Activated naive CD4-positive, alpha-beta T cell treated with anti-CD3 and anti-CD28 coated beads, Interleukin-2, amount 50 U/mL, for 72 hours (primary cell): ENCODE measurements at places on chromosomes 5 and 9.

GRCh38 chr9:113564498-113565237 lies 101.1 kb downstream of the RGS3 start:
- DNase-seq, result no peak

DNA sequence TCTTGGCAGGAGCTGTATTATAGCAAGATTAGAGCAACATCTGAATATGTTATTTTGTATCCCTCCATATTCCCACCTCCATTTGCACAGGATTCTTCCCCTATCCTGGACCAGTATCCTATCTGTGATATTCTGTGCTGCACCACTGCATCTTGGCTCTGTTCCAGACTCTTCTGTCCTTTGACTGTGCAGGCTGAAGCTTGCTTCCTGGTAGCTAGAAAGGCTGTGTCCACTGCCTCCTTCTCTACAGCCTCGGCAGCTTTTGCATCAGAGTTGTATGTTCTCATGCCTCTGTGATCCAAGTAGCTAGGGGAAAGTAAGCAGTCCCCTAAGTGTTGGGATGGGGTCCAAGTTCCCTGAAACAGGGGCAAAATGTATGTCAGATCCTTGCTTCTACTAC lies 104.1 kb downstream of the GAS1 start:
- DNase-seq, result no peak

GRCh38 chr5:98573834-98574320 lies 199.6 kb upstream of the RGMB start:
- DNase-seq, result no peak

DNA sequence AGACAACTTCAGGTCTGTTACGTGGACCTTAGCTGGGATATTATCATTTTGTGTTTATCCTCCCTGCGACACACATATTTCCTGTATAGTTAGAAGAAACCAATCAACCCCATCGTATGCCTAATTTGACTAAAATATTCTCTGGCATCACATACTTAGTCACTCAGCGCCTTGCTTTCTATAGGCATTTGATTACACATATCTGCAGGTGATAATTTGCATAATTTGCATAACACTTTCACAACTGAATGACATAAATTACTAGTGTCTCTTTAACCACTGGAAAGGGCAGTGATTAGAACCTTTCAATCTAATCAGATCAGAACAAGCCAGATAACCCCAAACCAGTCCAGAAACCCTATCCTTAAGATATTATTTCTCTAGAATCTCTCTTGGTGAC lies 390.2 kb downstream of the TLR4 start:
- DNase-seq, result no peak

DNA sequence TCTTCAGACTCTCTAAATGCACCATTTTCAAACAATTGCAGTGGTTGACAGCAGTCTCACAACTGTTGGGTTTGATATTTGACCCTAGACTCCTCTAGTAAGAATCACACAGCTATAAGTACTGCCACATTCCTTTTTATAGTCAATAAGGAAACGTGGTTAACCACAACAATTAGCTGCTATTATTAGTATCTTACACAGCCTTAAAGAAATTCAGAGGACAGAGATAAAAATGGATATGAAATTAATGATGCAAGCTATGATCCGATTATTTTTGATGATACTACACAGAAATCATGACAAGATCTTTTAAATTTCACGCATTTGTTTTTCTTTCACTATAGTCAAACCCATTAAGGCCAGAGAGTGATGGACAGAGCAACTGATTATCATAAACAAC lies 288.6 kb upstream of the C9orf72 start:
- DNase-seq, result no peak

GRCh38 chr5:38585816-38586215 lies 29.4 kb upstream of the LIFR start:
- DNase-seq, result no peak

- peak; percentile 21 for DNase-seq
Observed at GRCh38 chr9:385818-386398, 171.2 kb downstream of the DOCK8 start.

- no peak for DNase-seq
Observed at GRCh38 chr9:108017671-108018070, 528.1 kb upstream of the KLF4 start.

DNA sequence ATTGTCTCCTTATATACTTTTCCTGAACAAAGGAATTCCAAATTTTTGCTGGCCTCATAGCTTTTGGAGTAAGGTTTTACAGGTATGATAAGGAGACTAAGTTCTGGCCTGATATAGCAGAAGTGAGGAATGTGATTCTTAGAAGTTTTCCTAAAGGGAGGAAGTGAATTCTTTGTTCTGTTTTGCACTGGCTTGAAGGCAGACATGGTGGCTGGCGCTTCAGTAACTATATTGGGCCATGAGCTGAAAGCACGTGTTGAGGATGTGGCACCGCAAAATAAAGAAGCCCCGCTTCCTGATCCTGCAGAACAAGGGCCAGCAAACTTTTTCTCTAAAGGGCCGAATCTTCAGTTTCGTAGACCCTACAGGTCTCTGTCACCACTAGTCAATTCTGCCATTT lies 224.2 kb downstream of the SNX18 start:
- no peak for DNase-seq

GRCh38 chr5:133896873-133897272 lies 71.6 kb downstream of the C5orf15 start:
- DNase-seq, result no peak

GRCh38 chr9:101620452-101620851 lies 25.7 kb upstream of the PPP3R2 start:
- no peak for DNase-seq

GRCh38 chr5:135053278-135053677 lies 19.2 kb upstream of the PITX1 start:
- no peak for DNase-seq

DNA sequence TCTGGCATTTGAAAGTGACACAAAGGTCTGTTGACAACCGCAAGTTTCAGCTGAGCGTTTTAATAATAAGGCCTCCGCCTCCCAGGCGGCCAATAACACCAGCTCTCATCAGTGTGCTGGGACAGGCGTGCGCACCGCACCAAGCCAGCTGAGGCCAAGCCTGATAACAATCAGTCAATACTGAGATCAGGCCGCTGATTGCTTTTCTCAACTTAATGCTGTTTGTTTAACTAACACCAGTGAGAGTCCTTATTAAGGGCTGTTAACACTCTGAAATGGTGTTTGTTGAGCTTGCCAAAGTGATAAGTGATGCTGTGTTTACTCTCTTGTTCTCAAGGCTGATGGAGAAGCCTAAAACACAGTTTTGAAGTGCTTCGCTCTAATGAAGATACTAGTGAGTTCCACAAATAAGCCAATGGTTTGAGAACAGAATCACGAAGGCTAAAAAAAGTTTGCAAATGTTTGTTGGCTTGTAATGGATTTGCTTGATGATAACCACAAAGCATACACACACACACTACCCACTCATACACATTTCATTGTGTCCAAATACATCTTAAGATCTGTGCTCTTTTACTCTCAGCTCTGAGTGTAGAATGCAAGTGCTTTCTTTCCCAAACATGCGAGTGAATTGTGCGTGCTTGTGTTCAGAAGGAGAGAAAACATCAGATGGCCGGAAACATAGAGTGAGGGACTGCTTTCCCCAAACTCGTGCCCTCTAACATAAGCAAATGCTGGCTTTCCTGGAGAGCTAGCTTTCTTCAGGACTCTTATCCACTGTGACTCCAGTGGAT lies 330.4 kb upstream of the KLF4 start:
- DNase-seq, result no peak

- DNase-seq, result no peak
Observed at GRCh38 chr5:129698661-129699060, 49.2 kb upstream of the MINAR2 start.

GRCh38 chr9:29830821-29831220 lies 2257.5 kb upstream of the C9orf72 start:
- no peak for DNase-seq

DNA sequence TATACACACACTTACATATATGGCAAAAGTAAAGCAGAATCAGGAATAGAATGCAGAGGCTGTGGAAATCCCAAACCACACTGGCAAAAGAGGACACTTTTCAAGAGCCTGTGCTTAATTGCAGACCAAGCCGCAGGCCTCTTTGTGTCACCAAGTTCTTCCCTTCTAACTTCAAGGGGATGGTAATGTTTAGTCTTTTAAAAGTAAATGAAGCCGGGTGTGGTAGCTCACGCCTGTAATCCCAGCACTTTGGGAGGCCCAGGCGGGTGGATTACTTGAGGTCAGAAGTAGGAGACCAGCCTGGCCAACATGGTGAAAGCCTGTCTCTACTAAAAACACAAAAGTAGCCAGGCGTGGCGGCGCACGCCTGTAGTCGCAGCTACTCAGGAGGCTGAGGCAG lies 28.7 kb downstream of the ROR2 start:
- DNase-seq, result no peak

DNA sequence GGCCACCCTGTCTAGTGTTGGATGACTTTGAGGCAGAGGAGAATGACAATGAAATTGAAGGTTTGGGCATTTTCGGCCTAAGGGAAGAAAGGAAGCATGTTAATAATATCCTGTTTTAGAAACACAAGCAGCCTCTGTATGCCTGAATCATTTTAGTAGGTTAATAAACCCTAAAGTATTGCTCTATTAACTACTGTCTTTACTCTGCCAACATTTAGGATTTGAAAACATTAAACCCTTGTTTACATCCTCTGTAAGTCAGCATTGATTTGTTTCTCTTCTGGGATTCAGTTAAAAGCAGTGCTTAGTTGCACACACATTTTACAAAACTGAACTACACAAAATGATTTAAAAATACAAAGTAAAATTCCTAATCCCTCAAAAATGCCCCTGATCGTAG lies 358.9 kb downstream of the ARRDC3 start:
- DNase-seq, result no peak

- DNase-seq, result no peak
Observed at GRCh38 chr9:37025071-37025822, 8.8 kb downstream of the PAX5 start.

DNA sequence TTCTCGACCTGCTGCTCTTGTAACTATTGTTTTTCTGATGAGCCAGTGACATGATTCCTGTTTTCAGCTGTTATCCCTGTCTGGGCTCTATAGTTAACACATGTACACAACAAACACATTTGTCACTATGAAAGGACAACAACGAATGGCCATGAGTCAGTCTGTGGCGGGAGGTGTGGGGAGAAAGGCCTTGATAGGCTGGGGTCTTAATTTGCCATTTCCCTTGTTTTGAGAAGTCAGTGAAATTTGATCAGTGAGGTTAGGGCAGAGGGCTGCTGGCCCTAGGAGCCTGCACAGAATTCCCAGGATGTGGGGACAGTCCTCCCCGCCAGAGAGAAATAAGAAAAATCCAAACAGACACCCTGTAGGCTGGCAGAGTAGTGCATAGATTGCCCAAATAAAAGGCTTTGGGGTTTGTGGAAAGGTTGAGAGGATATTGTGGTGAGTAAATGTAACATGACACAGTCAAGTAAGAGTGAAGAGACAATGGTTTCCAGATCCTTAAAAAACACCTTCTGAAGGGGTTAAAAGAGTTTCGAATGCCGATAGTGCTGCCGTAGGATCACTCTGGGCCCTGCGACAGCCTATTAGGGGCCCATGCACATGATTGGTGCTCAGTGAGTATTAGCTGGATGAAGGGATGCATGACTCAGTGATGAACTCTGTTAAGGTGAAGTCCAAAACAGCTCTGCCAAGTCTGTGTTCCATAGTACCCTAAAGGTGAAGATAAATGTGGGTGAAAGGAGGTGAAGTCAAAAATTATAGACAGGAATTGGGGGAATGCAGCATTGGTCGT lies 110.9 kb upstream of the PRRC1 start:
- no peak for DNase-seq

- DNase-seq, result no peak
Observed at GRCh38 chr9:95224376-95225019, 93.0 kb downstream of the FANCC start.

DNA sequence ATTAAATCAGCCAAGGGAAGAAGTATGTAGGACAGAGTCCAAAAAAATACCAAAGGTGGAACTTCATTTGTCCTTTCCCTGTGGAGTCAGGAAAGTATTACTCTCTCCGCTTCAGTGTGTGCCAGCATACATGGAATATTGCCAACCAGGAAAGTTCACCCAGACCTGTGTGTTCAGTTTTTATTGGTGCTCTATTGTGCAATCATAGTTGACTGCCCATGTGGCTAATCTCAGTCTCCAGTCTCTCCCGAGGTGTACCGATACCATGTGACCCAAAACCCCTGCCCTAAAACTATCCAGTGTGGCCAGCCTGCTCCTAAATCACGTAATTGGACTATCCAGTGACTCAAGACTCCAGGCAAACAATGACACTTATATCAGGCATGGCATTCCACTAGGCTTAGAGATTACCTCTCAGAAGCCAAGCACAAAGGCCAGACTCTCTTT lies 38.8 kb downstream of the NFX1 start:
- no peak for DNase-seq

GRCh38 chr5:1507014-1507375 lies 16.8 kb downstream of the LPCAT1 start:
- DNase-seq, result no peak

DNA sequence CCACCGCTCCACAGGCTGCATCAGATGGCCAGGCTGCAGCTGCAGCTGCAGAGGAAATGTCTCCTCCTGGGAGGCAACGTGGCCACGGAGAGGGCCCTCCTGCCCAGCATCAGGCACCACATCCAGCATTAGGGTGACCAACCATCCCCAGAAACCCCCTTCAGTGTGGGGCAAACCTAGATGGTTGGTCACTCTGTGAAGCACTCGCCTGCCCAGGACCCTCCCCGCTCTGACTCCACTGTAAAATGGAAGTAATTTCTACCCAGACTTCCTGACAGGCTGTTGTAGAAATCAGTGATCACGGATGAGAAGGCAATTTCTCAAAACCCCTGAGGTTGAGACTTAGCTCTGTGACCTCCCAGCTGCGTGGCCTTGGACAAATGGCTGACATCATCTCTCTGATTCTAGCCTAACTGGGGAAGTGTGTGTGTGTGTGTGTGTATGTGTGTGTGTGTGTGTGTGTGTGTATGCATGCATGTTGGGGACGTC lies 31.6 kb downstream of the B4GALT1 start:
- DNase-seq, result no peak

DNA sequence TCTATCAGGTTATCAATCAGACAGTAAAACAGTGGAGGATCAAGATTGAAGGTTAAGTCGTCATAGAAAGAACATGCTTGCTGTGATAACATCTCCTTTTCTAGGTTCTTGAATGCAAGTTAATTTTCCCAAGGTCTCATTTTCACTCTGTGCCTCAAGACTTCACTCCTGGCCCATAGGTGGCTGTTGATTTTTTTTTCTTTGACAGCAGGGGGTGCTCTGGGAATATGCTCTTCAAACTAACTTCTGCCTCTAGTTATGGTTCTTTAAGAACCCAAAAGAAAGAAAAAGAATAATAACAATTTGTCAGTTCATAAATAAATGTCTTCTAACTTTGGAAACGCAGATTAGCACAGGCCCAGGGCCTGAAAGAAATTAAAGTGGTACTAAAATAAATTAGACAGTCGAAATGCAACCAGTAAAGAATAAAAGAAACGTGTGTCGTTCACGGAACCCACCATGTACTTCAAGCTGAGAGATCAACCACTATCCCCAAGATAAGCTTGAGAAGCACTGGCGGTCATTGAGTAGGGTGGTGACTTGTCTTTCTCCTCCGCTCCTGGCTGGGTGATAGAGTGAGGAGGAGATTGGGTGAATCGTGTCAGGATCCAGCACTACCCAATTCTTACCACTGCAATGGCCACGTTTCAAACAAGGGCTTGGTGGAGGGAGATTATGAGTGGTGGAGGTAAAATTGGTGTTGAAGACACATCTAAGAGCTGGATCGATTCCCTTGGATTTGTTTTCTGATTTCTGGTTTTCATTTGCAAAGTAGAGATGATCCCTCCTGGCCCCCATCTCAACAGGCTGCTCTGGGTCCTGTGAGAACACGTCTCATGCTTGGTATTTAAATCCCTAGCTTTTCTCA lies 93.4 kb upstream of the IRX4 start:
- DNase-seq, result no peak

- no peak for DNase-seq
Observed at GRCh38 chr5:147332658-147333057, 97.8 kb downstream of the STK32A start.
